ENCODE measurements at places on chromosomes 3 and 15.

DNA sequence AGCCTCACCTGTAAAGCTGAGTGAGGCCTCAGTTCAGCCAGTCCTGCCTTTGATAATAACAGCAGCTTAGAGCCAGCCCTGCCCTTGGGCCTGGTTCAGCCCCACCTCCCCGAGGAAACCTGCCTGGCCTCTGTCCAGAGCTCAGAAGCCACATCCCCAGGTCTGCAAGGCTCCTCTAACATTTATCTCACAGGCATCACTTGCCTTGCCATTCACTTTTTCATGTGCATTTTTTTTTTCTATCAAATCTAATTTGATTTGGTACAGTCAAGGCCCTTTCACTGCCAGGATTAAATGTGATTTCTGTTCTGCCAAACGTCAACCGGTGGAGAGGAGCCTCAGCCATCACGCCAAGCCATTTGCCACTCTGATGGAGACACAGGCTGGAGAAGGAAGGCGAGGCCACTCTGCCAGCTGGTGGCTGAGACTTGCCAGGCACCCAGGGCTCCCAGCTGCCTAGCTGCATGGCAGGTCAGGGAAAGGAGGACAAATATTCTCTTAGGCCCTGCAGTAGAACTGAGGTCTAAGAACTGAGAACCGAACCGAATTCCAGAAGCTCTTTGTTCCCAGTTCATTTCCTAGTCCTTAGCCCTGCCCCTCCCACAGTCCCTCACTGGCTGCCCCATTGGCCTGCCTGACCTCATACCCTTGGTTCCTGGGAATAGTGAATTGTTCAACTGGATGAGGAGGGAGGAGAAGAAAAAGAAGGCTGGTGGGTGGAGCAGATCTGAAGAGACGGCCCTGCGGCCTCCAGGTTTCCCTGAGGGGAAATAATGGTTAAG lies 76.4 kb downstream of the SPSB4 start:
- no peak for DNase-seq

GRCh38 chr15:65996901-65997300 lies 127.6 kb downstream of the RAB11A start:
- DNase-seq = no peak

GRCh38 chr3:182519569-182519968 lies 273.7 kb upstream of the ATP11B start:
- DNase-seq = no peak

- DNase-seq = no peak
Measured at GRCh38 chr3:171782617-171783016, 27.7 kb downstream of the PLD1 start.

DNA sequence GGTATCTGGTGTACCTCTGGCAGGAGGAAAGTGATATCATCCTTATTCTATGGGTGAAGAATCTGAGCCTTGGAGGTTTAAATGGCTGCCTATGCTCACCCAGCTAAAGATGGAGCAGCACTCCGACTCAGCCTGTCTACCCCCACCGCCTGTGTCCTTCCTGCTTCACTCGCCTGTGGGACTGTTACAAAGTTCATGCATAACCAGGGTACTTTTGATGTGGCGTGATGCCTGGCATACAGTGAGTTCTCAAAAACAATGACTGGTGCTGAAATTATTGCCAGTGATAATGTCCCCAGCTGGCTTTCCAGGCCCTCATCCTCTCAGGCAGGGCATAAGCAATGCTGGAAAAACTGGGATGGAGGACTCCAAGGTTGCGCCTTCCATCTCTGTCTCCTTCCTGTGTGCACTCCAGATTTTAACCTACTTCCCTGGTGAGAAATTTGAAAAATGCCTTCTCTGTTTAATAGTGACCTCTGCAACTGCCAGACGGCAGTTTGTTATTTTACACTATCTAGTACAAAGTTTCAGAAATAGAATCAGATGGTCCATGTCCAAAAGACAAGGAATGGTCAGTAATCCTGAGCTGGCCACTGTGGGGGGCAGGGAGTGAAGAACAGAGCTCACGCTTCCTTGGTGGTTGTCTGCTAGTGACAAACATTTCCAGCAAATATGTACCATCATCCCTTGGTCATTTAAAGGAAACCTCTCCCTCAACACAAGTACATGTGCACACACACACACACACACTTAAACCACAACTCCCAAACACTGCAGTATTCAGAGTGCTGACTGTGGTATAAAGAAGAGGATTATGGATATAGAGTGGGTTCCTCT lies 86.5 kb upstream of the NMNAT3 start:
- no peak for DNase-seq

DNA sequence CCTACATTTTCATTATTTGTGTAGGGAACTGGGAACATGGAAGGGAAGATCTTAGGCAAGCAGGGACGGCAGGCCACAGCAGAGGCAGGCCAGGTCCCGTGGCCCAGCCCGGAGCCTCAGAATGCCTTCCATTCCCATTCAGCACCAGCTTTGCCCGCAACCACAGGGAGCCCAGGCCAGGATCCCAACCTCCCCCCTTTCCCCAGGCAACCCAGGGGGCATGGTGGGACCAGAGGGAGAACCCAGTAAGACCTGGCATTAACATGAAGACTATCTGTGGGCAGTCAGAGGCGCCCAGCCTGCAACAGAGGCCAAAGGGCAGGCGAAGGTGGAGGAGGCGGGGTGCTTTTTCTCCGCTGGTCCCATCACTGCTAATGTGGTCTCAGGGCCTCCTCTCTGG lies 135.6 kb downstream of the TPRA1 start:
- no peak for DNase-seq

DNA sequence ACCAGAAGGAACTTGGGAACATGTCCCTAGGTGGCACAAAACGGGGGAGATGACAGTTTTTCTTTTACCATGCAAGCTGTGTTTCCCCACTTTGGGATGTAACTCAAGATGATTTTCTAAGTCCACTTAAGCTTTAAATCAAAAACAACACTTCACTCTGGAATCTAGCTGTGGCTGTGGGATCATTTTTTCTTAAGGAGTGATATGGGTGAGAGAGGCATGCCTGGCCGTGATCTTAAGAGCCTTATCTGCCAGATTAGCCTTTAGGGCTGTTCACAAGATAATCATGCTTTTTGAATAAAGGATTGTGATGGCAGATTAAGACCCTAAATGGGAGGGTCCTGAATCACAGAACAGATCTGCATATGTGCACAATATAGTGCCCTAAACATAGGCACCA lies 384.8 kb upstream of the SEMA6D start:
- DNase-seq = no peak

- no peak for DNase-seq
Measured at GRCh38 chr3:10556312-10556711, 50.9 kb upstream of the ATP2B2 start.

GRCh38 chr3:25679642-25680302 lies 15.1 kb upstream of the TOP2B start:
- DNase-seq = no peak

DNA sequence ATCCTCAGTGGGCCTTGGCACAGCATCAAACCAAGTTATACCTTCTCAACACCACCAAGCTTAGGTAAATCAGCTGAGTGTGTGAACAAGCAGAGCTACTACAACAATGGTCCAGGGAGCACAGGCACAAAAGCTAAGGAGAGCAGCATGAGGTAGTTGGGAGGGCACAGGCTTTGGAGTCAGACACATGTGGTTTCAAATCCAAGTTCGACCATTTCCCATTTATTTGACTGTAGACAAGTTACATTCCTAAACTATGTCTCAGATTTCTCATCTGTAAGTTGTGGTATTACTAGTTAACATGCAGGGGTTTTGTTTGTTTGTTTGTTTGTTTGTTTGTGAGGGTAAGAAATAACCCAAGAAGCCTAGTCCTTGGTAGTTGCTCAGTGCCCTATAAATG lies 46.9 kb downstream of the MLH1 start:
- DNase-seq = no peak

DNA sequence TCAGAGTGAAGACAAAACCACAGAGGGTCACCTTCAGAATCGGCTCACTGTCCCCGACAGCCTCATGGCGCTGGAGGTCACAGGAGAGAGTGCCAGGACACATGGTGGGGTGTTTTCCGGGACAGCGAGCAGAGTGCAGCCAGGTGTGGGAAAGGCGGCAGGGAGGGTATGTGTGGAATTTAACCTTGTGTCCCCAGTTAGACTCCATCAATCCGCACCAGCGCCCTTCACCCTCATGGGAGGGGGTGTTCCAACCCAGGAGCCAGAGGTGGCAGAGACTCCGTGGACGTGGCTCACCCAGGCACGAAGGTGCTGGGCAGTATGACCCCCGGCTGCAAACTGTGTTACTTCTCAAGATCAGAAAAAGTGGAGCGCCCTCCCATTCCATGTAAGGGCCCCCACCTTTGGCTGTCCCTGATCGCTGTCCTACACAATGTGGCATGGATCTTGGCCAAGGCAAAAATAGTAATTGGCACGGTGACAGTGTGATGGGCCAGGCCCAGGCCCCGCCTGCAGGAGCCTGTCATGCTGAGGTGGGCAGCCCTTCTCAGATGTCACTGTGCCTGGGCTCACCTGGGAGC lies 190.3 kb downstream of the XXYLT1 start:
- no peak for DNase-seq

DNA sequence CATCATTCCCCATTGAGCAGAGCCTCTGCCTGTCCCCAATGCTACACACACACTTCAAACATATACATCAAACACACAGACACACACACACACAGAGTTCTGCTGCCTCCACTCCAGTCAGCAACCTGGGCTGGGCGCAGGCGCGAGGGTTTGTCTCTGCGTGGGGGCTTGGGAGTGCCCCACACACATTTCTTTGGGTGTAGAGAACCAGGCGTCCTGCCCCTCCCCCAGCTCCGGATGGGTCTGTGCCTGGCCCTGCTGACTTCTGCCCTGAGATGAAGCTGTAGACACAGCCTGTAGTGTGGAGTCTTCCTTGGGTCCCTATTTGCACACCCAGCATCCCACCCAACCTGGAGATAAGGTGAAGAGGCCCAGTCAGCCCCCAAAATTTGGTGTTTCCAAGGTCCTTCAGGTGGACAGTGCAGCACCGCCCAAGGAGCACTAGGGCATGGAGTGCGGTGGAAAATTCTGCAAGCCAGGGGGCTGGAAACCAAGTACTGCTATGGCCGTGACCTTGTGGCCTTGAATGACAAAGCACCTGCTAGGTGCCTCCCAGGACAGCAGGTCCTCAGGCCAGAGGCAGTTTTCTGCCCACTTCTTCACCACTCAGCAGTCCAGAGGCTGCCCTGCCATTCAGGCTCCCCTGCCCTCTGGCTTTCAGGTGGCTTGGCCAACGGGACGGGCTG lies 26.8 kb downstream of the FBXW12 start:
- no peak for DNase-seq

DNA sequence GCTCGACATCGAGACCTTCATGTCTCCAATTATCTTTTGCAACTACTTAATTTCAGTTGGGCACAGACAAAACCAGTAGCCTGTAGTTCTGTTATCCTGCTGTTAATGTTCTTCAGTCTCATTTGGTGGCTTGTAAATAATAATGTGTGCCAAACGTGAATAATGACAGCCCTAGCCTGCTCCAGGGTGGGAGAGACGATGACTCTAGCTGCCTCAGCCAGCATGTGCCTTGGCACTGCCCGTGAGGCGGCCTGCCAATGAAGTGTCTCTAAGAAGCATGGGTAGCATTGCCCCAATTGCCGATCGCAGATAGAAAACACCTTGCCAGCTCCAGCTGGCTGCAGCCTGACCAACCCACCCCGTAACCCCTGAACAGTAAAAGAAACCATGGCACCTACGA lies 58.8 kb downstream of the ASB7 start:
- DNase-seq = no peak

DNA sequence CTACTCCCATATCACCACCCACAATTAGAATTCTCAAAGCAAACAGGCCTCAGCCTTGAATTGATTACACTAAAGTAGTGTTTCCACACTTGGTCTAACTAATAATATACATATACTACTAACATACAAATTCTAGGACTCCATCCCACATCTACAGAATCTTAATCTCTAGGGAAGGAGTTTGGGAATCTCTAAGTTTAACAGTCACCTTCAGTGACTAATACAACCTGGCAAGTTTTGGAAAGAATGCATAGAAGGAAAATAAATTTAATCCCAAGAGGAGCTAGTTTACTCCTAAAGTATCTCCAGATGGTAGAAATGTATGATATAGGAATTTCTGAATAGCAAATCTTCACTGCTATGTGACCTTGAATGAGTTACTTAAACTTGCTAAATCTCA lies 9.1 kb downstream of the CLPX start:
- DNase-seq = no peak

DNA sequence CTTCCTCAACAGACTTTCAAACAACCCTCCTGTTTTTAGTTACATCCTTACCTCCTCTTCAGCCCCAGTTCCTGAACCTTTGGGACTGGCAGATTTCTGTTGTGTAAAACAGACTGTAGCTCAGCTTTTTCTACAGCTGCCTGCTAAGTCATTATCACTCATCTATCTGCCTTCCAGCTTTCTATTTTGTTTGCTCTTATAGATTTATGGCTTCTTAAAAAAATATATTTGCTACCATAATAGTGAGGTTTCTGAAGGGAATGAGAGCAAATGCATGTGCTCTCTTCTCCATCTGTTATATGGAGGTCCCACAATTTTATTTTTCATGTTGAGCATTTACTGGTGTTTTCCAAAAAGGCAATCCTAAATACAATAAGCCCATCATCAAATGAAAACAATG lies 18.2 kb upstream of the GJD2 start:
- no peak for DNase-seq

DNA sequence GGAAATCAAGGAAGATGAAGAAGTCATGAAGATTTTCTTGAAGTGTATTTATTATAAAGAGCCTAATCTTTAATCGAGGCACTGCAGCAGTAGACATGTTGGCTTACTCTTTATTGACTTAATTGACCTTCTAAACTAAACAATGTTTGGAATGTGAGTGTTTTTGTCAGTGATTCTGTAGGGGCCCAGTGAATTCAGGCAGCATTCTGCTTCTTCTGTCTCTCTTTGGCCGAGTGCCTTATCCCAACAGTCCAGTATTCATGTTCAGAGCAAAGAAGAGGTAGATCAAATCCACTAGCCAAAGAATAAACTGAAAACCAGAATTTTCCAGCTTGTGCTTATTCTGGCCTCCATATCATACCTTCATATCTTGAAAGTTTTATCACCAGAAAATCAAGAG lies 55.7 kb downstream of the RLBP1 start:
- no peak for DNase-seq

DNA sequence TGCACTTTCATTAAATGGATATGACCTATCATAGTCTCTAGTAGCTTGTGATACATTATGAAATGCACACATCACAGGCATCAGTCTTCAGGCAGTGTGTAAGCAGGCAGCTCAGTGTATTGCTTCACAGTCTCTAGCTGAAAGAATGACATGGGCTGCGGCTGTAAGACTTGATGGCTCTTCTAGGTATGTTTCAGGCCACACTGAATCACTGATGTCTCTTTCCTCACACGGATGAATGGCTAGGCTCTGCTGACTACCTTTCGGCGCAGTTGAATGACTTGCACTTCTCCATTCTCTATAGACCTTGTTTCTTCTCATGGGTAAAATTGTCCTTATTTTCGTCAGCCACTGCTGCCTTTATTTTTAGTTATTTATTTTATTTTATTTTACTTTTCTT lies 15.4 kb downstream of the APH1B start:
- DNase-seq = no peak

Measured in CD4-positive, alpha-beta T cell treated with Interleukin-15 for 4 hours (primary cell).